ENCODE measurements at places on chromosomes 1 and 21.

DNA sequence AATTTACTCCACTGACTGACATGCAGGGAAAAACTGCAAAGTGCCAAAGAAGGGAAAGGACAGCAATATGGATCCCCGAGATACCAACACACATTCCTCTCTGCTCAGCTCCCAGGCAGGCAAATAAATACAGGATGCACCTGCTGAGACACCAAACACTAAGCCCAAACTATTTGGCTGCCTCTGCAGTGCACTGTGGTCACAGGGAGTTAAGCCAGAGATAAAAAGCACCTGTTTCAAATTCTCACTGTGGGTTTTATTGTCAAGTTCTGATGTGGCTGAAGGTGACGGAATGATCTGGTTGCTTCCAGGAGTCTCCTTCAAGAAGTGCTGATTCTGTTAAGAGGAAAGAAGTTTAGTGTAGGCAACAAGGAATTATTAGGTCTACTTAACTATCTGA lies 17.7 kb downstream of the TEX38 start:
- no peak for DNase-seq

DNA sequence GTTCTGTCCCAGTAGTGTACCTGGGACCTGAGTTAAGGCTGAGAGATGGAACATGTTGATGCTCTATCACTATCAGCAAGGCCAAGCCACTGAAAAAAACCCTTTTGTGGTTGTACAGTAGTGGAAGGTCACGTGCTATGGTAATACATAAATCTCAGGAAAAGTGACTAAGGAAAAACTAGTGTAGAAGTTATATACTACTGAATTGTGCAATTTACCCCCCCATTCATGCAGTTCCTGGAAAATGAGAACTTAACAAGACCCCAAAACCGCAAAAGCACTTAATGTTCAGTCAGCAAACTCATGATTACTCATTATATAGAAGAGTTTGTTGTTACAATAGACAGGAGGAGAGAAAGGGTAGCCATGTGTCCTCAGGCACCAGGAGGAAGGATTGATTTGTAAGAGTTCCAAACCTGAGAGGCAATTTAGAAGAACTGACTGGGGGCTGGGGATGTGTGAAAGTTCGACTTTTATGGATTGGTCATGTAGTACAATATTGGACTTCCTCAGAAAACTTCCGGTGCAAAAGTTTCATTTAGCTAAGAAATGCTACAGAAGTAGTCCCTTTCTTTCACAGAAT lies 91.6 kb downstream of the RGL1 start:
- peak; percentile 38 for DNase-seq

- peak; percentile 37 for DNase-seq
Measured at GRCh38 chr1:15100121-15100879, 53.2 kb upstream of the TMEM51 start.

GRCh38 chr1:185096531-185096930 lies 51.2 kb downstream of the RNF2 start:
- DNase-seq: no peak

DNA sequence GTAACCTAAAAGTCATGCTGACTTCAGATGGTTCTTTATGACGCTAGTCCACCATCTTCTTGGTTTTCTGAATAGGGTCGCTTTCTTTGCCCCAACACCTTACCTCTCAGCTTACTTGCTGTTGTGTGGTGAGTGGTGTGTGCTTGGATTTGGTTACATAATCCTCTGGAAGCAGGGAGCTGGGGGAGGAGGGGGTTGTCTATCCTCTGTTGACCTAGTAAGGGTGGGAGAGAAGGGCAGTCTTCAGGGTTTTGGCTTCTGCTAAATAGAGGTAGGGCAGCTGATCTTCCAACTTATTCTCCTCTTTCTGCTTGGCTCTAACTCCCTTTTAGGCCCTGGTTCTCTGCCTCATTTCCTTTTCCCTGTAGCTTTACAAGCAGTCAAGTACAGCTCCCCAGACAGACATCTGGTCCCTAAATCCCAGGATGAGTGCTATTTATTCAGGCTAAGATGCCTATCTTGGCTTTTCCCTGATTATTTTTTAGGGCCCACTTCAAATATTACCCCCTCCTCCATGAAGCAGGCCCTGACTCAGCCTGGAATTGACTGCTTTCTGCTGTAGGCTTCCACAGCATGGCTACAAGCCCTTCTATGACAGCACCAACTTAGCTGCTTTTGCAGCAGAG lies 6.4 kb upstream of the REN start:
- no peak for DNase-seq

DNA sequence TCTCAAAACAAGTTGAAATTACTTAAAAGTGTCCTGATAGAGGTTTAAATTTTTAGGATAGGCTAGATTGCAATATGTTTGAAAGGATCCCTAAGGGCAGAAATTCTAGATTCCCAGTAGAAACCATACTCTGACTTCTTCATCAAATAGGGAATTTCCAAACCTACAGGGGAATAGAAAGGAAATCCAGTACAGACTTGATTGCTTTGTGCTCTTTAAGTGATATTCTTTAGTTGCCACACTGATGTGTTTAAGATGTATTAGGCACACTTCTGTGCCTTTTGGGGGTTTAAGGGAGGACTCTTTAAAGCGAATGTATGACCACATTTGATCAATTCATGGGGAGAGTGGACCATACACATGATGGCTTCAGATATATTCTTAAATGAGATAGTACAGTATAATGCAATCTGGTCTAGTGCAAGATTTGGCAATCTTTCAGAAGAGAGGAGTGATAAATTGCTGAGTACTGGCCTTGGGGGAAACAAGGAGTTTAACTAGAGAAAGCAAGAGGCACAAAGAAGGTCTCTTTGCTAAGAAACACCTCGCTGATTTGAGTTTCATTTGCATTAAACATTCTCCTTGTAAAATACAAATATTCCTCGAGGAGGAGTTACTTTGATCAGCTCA lies 268.8 kb upstream of the NR5A2 start:
- DNase-seq: no peak

DNA sequence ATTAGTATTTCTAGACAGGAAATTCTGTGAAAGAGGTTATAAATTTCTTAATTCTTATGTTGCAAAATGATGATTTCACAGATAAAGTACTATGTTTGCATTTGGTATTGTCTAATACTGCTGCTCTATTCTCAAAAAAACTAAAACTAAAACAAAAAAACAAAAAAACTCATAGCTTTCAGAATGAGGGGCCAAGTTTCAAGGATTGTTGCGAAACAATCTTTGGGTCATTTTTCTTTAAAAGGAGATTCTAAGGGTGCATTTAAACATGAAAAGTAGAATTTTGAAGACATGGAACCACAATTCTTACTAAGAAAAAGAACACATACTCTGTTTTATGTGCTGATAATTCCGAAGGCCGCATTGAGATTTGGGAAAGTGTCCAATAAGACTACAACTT lies 645.1 kb downstream of the ADGRL2 start:
- no peak for DNase-seq

- DNase-seq: no peak
Measured at GRCh38 chr1:51650198-51650597, 33.3 kb downstream of the OSBPL9 start.

- DNase-seq: no peak
Measured at GRCh38 chr1:86503406-86504136, 34.8 kb downstream of the CLCA1 start.

- DNase-seq: no peak
Measured at GRCh38 chr21:33388188-33388587, 15.0 kb upstream of the IFNGR2 start.

DNA sequence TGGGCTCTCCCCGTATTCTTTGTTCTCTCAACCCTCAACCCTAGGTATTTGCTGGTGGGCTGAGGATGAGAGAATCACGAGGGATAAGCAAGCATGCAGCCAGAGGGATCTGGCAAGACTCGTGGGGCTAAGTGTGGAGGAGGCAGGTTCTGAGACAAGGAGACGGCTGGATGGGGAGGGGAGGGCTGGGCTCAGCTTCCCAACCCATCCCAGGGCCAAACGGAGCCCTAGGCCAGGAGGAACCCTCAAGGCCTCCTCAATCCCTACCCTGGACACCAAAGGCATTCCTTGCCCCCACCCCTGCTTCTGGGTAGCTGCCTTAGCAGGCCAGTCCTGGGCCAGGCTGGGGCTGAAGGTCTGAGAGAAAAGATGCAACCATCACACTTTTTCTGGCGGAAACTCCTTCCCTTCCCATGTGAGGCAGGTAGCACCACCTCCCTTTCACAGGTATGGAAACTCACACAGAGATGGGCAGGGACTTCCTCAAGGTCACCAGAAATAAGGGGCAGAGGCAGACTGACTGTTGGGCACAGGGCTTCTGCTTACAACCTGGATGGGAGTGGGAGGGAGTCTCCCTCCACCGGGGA lies 6.2 kb downstream of the MEF2D start:
- DNase-seq: no peak

DNA sequence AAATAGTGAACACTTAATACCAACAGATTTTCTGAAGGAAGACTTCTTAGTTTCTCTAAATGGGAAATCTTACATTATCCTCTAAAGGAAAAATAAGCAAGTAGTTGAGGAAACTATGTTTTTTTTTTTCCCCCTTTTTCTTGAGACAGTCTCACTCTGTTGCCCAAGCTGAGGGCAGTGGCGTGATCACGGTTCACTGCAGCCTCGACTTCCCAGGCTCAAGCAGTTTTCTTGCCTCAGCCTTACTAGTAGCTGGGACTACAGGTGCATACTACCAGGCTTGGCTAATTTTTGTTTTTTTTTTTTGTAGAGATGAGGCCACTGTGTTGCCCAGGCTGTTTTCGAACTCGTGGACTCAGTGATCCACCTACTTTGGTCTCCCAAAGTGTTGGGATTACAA lies 3.9 kb downstream of the MTR start:
- DNase-seq: no peak

DNA sequence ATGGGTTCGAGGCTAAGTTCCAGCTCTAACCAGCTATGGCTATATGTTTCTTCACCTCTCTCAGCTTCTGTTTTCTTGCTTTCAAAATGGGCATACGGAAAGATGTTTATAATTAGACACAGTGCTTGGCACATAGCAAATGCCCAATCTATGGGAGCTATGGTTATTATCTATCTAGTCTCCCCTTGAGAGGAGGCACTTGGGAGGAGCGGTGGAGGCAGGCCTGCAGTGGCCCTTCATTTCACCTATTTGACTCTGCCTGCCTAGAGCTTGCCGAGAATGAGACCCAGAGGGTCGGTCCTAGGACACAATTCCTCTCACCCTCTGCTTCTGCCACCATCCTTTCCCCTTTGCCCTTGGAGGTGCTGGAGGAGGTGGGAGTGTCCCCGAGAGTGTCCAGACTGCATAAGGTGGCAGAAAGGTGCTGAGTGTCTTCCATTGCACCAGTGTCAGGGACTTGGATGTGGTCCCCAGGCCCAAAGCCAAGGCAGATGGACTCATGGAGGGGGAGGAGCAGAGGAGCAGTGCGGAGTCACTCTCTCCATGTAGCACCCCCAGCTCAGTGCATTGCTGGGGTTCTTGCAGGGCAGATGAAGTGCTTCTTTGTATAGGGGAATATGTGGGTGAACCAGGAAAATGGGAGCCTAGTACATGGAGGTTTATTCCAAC lies 9.0 kb downstream of the LGR6 start:
- no peak for DNase-seq

DNA sequence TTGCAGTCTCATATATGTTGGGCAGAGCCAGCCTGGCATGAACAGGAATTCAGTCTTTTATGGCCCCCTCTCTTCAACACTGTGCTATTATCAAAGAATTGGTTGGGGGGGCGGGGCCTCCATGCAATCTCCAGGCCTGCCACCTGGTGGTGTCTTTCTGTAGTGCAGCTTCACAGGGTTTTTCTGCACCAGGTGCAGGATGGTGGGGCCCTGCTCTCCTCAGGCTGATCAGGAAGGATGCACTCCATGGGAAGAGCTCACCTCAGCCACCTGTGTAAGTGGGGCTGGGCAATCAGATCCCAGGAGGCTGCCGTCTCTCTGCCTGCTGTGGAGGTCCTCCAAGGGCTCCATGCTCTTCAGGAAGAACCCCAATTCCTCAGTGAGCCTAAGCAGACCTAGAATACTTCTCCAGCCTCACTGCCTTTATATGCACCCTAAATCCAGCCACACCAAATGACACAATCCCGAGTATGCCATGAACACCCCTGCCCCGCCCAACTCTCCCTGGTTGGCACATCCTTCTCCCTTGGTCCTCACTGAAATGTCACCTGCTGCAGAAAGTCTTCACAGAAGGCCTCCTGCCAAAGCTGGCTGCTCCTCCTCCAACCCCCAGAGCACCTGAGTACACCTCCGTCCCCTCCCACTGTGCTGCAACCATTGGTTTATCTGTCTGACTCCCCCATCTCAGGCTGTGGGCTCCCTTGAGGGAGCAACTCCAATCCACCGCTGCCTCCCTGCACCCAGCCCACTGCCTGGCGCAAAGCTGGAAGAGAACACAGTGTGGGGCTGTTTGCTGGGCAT lies 16.5 kb downstream of the STK40 start:
- DNase-seq: peak; percentile 85

- no peak for DNase-seq
Measured at GRCh38 chr1:244651956-244652622, 837 bp upstream of the DESI2 start.

DNA sequence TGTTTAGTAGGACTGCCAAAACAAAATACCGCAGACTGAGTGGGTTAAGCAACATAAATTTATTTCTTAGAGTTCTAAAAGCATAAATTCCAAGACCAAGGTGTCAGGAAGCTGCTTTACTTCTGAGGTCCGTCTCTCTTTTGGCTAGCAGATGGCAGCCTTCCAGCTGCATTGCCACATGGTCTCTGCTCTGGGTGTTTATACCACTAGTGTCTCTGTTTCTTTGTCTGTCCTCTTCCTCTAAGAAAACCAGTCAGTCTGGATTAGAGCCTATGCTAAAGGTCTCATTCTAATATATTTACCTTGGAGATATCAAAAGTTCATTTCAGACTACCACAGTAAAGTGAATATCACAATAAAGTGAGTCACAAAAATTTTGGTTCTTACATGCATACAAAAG lies 519.8 kb downstream of the COL11A1 start:
- DNase-seq: no peak

DNA sequence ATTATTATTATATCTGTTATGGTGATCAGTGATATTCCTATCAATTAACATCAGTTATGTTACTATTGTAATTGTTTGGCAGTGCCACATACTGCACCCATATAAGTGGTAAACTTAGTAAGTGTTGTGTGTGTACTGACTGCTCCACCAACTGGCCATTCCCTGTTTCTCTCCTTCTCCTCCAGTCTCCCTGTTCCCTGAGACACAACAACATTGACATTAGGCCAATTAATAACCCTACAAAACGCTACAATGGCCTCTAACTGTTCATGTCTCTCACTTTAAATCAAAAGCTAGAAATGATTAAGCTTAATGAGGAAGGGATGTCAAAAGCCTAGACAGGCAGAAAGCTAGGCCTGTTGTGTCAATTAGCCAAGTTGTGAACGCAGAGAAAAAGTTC lies 6.6 kb upstream of the THRAP3 start:
- no peak for DNase-seq

- DNase-seq: peak; percentile 31
Measured at GRCh38 chr1:42936309-42937078, 22.2 kb downstream of the SLC2A1 start.

- DNase-seq: no peak
Measured at GRCh38 chr1:37730376-37730775, 34.5 kb downstream of the EPHA10 start.

GRCh38 chr1:178092878-178093493 lies 918 bp upstream of the RASAL2 start:
- DNase-seq: no peak

- DNase-seq: no peak
Measured at GRCh38 chr1:227612658-227613057, 49.3 kb downstream of the ZNF678 start.

GRCh38 chr1:203636291-203636690 lies 9.7 kb downstream of the ATP2B4 start:
- no peak for DNase-seq

GRCh38 chr1:8754247-8754650 lies 63.2 kb downstream of the RERE start:
- no peak for DNase-seq

- DNase-seq: no peak
Measured at GRCh38 chr1:207993477-207994445, 82.8 kb upstream of the CD34 start.

GRCh38 chr1:38990386-38990737 lies 714 bp upstream of the AKIRIN1 start:
- DNase-seq: no peak
